ENCODE measurements at places on chromosomes 7 and 10. TPM values are rescaled to one million over a fixed set of nuclear protein-coding genes. Genes with fewer than 3 reads are reported as not detected.

- DNase-seq, result peak; percentile 17
Observed at GRCh38 chr7:491292-491957, 28.2 kb downstream of the PDGFA start.

DNA sequence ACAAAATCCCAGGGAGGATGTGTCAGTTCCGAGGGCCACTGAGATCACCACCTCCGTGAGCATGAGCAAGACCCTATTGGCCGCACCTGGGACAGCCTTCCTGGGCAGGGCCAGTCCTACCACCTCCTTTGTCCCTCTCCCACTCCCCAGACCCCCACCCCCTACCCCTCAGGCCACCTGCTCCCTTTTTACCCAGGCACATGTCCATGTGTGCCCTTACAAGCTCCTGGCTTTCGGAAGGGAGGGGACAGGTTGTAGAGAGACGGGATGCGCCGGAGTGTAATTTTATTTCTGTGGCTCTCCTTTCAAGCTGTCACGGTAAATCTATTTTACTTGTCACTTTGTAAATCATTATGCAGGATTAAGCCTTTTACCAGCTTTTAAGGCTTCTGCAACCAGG is 20.9 kb downstream of the ZMIZ1 start:
- no peak for DNase-seq

GRCh38 chr10:48246501-48246900 is 28.0 kb downstream of the FRMPD2 start:
- no peak for DNase-seq

DNA sequence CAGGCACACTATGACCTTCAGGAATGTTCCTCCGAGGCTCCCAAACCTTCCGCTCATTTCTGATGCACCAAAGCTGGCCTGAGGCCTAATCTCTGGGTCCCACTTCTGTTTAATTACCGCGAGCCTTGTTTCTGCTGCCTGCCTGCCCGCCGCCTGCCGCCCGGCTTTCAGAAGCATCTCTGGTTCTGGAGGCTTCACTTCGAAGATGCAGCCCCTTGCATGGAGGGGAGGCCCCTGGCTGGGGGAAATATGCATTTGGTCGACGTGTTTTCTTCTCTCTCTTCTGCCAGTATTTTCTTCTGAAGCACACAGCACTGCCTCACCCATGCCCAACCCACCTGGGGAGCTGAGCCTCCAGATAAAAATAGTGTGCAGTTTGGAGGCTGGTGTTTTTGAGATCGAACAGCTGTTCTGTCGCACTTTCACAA is 166.9 kb downstream of the PAXIP1 start:
- DNase-seq, result no peak

CREB5 gene
- total RNA-seq, result 7.7 TPM

GRCh38 chr10:15842556-15843169 is 17.6 kb downstream of the MINDY3 start:
- DNase-seq, result no peak

DNA sequence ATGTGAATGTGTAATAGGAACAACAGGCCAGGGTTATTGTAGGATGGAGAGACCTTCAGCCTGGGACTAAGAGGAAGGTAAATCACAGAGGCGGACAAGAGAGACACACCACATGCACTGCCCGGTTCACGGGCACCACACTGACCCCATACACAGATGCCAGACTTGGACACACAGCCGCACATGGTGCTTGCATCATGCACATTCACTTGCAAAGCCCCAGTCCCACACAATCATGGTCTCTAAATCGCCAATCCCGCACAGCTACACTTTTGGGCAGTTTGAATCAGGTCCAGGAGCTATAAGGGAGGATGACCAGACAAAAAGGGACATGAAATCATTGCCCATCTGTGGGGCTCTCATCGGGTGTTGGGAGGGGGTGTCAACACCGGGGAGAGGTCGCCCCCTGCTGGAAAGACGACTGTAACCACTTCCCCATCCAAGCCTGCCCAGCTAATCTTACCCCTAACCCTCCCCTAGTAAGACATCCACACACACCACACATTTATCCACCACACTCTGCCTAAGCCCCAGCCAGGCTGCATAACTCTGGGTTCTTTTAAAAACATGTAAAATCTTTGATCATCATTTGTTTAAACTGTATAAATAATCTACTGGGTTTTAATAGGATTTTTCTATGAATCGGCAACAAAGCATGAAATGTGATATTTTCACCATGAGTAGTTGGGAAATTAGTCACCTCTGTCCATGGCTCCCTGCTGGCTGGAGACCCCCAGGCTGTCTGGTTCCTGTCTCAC is 40.5 kb upstream of the SLF2 start:
- no peak for DNase-seq

- no peak for DNase-seq
Observed at GRCh38 chr7:105764506-105764905, 111.9 kb downstream of the ATXN7L1 start.

DNA sequence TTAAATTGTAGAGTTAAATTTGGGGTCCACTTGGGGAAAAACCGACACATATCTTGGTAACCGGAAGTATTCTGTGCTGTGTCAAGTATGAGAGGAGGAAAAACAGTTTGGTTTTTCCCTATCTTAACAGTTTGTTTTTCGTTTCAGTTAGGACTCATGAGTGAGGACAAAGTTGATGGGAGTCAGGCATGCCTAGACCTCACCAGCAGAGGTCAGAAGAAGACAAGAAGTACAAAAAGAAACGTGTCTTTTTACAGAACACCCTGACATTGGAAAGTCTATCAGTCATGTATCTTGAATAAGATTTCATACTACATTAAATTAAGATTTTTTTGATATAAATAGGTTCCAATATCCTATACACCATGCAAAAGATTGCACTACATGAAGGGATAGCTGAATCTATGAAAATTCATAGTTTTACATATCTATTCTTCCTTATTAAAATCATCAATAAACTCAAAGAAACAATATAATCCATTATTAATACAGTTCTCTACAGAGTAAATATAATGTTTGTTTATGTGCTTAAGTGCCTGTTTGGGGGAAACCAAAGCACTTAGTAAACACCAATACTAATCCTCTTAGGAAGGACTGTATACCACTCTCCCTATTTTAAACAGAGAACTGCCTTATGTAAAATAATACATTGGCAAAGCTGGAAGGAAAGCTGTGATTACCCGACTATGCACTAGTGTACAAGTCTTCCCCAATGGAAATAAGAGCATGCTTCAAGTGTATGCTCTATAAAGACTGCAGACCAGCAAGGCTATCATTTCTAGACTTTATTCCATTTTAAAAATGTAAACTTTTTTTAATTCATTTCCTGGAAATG is 95.6 kb downstream of the USP6NL start:
- no peak for DNase-seq

- no peak for DNase-seq
Observed at GRCh38 chr7:132076301-132077035, 499.8 kb downstream of the PLXNA4 start.

- DNase-seq, result no peak
Observed at GRCh38 chr7:104048055-104048454, 58.6 kb upstream of the RELN start.

GRCh38 chr10:28677888-28678686 is 766 bp downstream of the BAMBI start:
- peak; percentile 42 for DNase-seq

DNA sequence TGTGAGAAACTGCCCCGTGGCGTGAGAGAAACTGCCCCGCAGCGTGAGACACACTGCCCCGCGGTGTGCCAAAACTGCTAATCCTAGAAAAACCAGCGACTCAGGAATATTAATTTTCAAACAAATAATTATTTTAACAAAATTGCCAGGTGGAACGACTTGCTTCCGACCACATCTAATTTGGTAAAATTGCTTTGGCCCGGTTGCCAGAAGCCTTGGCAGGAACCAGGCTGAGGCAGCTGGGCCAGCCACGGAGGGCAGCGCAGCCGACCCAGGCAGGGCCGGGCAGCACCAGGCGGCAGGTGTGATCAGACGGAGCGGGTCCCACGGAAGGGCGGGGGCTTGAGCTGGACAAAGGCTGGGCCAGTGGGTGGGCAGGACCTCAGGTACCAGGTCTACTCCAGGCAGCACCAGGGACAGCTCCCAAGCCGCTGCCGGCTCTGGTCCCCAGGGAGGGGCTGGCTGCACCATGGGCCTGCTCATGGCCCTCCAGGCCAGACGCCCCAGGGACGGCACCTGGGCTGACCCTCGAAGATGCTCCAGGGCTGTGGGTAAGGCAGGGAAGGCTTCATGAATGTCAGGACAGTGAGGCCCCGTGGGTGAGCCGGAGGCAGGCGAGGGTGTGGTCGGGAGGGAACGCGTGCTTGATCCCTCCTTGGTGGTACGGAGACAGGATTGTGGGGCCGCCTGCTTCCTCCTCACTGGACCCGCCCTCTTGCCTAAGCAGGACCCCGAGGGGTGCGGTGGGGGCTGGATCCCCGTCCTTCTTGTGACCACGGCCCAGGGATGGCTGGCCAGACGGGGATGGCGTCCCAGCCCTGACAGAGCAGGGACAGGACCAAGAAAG is 7.7 kb upstream of the ADGRA1 start:
- DNase-seq, result no peak

- peak; percentile 23 for DNase-seq
Observed at GRCh38 chr7:115297656-115298055, 375.8 kb downstream of the MDFIC start.

DNA sequence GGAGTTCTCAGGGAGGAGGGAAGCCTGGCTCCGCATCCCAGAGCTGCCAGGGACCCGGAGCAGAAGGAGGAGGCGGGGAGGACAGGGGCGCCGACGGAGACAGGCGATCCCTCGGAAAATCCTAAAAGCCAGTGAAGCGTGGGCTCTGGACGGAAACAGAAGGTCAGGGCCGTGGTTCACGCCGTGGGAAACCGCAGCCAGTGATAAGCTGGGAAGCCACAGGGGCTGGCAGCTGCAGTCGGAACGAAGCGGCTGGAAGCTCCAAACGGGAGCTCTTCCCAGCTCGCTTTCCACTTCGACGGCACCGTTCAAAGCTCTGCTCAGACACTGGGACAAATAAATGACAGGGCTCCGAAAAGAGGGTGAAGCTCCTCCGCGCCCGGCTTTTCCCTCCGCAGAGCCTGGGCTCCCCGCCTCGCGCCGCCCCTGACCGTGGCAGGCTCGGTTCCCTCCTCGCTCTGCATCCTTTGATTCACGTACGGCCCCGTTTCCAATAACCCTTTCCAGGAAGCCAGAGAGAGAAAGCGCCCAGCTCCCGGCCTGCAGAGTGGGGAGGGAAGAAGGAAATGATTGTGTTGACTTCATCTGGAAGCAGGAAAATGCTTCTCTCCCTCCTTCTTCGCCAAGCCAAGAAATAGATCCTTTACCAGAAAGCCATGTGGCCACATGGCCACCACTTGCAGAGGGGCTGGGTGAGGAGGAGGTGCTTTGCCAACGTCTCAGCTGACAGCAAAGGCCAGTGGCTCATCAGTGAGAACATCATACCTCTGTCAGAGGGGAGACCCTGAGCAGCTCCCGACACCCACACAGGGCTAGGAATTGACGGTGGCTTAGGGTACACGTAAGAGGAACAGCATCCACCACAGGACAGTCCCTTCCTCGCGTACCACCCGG is 57.4 kb downstream of the ADRB1 start:
- DNase-seq, result peak; percentile 61

DNA sequence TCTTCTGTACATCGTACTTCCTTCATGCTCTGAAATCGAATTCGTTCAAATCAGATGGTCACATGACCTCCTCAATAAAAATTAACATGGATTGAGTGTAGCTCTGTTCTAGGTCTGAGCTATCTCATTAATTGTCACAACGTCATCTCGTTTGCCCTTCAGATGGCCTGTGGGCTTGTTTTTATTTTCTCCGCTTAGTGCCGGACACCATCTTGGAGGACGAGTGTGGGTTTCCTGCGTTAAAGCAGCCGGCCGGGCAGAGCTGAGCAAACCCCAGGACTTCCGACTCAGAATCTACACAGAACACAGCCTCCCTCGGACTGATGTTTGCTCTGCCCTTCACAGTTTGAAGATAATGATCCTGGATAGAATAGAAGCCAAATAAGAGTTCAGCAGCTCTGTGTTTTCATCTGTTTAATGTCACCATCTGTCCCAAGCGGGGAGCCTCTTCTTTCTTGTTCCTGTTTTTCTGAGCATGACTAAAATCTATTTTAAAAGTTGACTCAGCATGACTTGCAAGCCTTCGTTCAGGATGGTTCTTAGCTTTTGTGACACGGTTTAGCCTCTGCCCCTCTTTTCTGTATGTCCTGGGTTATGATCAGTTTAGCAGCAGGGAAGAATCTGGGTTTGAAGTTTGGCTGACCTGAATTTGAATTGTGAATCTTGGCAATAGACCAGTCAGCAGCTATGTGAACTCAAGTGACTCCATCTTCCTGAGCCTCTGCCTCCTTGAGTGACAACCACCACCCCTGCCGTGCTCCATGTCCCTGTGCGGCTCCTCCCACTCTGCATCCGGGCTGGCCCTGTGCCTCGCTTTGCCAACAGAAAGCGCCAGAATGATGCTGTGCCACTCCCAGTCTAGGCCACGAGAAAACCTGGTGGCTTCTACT is 30.6 kb upstream of the GALNTL5 start:
- peak; percentile 77 for DNase-seq

- DNase-seq, result no peak
Observed at GRCh38 chr10:3811291-3811870, 26.4 kb upstream of the KLF6 start.

ZNF783 gene
- total RNA-seq, result 5.8 TPM

ZNF488 gene
- total RNA-seq, result not detected

GRCh38 chr10:72322030-72322279 is 32.8 kb downstream of the DNAJB12 start:
- DNase-seq, result no peak

HOGA1 gene
- total RNA-seq, result 13.2 TPM

GRCh38 chr7:114952296-114952695 is 30.4 kb downstream of the MDFIC start:
- DNase-seq, result no peak

GRCh38 chr10:1928606-1929005 is 191.3 kb upstream of the ADARB2 start:
- DNase-seq, result no peak

- no peak for DNase-seq
Observed at GRCh38 chr10:128067691-128068397, 58.4 kb downstream of the MKI67 start.

COL17A1 gene
- total RNA-seq, result 0.55 TPM

TYW1B gene
- 1.4 TPM for total RNA-seq

LEP gene
- total RNA-seq, result 25.6 TPM

- no peak for DNase-seq
Observed at GRCh38 chr10:124062390-124062789, 31.0 kb downstream of the CHST15 start.

PTF1A gene
- total RNA-seq, result not detected

GRCh38 chr7:122465296-122465695 is 160.7 kb upstream of the FEZF1 start:
- no peak for DNase-seq

GDF10 gene
- 1.4 TPM for total RNA-seq

DNA sequence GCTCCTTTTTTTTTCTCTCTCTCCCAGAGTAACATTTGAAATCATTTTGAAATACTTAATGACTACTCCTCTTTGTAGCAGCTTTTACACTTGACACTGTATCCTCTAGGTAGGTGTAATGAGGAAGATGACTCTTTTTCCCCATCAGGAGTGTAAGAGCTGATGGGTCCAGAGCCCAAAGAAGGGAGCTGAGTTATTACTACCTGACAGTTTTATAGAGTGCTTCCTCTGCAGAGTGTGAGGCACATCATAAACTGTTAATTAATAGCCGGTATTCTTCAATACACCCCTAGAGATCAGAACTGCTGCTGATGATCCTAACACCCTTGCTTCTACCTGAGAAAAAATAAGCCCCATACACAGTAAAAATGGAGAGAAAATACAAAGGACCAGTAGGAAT is 279.8 kb upstream of the SEMA3A start:
- DNase-seq, result no peak

RAB19 gene
- not detected for total RNA-seq
